Spleen (tissue), 13 donors: ENCODE measurements at places on chromosomes 4 and X. TPM values are rescaled to one million over a fixed set of nuclear protein-coding genes. Genes with fewer than 3 reads are reported as not detected.

DNA sequence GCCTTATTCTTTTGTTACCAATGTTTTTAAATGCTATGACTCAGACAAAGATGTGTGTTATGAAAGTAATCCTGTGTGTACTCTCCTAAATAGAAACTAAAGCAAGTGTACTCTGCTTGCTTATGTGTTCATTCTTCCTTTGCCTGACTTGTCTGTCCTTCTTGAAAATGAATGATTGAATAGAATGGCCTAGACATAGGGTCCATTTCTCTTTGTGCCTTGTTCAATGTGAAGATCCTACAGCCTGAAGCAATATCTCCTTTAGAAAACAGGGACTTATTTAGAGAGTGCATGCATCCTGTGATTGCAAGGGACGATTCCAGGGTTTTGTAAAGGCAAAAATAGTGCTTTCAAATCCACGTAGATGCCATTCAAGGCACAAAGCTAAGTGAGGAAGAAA is 343.6 kb upstream of the TACR3 start:
- DNase-seq, result no peak

DNA sequence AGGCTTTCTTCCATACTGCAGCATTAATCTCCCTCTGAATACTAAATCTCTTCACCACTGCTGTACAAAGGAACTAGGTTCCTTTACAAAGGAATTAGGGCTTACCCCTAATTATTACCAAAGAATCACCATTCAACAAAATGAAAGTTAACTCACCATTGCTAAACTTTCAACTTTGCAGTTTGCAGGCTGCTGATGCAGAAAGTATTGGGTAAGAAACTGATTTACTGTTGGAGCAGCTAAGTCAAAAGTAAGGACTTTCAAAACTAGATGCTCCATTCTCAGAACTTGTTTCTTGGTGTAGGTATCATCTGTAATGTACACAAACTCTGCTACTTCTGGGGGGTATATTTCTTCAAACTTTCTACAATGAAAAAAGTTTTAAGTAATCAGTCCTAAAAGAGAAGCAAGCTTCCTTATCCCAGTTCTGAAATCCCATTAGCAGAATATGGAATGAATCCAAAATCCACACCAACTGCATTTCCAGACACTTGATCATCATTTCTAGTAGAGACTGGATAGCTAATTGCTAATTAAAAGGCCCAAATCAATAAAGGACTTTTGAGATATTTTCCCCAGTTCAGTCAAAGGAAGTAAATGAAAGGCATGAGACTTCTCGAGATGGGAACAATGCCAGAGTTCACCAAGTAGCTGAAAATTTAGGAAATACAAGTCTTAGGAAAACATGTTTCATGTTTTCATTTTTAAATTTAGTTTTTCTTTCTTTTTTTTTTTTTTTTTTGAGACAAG is 4.3 kb downstream of the CCNA2 start:
- no peak for DNase-seq

GRCh38 chrX:122622795-122623194 is 561.3 kb upstream of the GRIA3 start:
- DNase-seq, result no peak

- no peak for DNase-seq
Observed at GRCh38 chr4:188032170-188032569, 36.6 kb downstream of the ZFP42 start.

- no peak for DNase-seq
Observed at GRCh38 chr4:155787113-155787710, 28.4 kb downstream of the GUCY1B1 start.

- no peak for DNase-seq
Observed at GRCh38 chrX:19949340-19949739, 41.5 kb downstream of the BCLAF3 start.

DNA sequence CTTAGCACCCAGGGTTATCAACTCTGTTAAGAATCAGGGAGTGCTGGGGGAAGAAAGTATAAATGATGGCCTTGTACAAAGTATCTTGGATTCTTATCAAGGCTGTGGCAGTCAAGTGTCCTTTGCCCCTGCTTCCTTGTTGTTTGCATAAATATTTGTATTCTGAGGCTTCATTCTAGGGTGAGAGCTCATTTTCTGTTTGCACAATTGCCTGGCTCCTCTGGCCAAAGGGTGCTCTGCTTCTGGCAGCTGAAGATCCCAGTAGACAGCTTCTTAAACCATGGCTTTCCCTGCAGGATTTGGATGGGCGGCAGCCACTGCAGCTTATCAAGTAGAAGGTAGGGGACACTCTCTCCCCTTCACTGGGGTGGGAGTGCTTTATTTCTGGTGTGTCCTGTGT is at the start of gene GBA3:
Gene GBA3, plus strand, starts transcription at position 202 of the 400 bp plus-strand sequence.
- DNase-seq, result no peak

GRCh38 chr4:68152411-68152810 is 22.7 kb upstream of the TMPRSS11F start:
- DNase-seq, result no peak

DNA sequence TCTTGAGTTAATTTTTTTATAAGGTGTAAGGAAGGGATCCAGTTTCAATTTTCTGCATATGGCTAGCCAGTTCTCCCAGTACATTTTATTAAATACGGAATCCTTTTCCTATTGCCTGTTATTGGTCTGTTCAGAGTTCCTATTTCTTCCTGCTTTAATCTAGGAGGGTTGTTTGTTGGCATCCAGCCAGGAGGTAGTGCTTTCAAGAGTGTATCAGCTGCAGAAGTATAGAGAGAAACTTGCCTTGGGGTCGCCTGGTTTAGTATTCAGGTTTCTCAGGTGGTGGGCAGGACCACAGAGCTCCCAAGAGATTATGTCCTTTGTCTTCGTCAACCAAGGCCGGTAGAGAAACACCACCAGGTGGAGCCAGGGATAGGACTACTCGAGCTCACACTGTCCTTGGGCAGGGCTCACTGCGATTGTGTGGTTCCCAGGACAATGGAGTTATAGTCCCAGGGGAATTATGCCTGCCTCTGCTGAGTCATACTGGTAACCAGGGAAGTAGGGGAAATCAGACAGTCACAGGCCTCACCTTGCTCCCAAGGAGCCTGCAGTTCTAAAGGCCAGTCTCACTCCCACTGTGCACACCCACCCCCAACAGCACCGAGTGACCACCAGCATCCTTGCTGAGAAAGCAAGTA is 168.1 kb downstream of the VSIG4 start:
- DNase-seq, result no peak

- no peak for DNase-seq
Observed at GRCh38 chr4:81627590-81627989, 155.9 kb upstream of the RASGEF1B start.

GRCh38 chr4:58553679-58554078 is 1443.5 kb upstream of the IGFBP7 start:
- DNase-seq, result no peak

GRCh38 chr4:182928061-182928460 is 10.9 kb upstream of the DCTD start:
- no peak for DNase-seq

DNA sequence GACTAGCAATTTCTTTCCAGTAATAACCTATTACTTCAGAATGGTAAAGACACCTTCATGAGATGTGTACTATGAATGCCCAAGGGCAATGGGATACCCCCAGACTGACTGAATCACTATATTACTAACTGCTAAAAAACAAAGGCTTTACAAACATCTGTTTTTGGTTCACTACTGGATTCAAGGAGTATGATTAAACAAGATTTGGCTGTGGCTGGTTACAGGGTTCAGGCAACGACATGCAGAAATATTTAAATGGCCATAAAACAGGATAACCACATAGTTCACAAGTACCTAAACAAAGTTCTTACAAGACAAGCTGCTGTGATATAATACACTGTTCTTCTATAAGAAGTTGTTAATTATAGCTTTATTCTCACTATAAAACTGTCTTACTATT is 128.2 kb downstream of the FRYL start:
- no peak for DNase-seq

DNA sequence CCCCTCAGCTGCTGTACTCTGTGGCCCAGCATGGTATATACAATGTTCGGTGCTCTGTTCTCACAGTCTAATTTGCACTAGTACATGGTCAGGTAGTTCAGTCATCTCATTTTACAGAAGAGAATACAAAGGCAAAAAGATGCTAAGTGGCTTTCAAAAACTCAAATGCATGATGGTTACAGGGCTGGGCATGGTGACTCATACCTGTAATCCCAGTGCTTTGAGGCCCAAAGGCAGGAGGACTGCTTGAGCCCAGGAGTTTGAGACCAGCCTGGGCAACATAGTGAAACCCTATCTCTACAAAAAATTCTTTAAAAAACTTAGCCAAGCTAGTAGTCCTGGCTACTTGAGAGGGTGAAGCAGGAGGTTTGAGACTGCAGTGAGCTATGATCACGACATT is 210.5 kb upstream of the KIT start:
- DNase-seq, result no peak

- no peak for DNase-seq
Observed at GRCh38 chr4:100796332-100796731, 278.5 kb upstream of the EMCN start.

DNA sequence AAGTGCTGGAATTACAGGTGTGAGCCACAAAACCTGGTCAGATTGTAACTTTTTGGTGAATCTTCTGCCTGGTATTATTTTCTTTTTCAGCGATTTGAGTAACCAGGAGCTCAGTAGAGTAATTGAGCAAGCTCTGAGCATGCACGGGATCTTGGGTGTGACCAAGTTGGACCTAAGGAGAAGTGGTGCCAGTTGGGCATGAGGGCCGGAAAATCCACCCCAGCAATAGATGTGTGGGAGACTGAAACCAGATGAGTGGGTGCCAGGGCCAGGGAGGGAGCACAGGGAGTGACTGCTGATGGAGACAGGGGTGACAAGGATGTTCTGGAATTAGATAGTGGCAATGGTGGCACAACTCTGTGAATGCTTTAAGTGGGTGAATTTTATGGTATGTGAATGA is 3.7 kb upstream of the CCNQ start:
- peak; percentile 47 for DNase-seq

GRCh38 chr4:101066626-101067170 is 280.6 kb downstream of the PPP3CA start:
- no peak for DNase-seq

DNA sequence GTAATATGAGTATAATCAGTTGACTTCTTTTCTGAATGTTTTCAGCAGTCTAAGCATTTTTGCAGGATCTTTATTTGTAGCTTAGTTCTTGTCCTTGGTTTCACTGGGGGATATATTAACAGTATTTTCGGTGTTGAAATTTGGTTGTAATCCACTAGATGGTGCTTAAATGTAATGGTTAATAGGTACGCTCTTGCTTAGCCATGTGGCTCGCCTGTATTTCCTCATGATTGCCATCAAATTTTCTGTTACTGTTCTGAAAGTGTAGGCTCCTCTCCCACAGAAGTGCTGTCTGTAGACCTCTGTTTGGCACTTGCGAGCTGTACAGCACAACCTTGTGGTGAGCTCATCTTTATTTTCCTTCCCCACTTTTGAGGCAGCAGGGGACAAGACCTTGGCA is 3.9 kb upstream of the FAAH2 start:
- DNase-seq, result no peak

DNA sequence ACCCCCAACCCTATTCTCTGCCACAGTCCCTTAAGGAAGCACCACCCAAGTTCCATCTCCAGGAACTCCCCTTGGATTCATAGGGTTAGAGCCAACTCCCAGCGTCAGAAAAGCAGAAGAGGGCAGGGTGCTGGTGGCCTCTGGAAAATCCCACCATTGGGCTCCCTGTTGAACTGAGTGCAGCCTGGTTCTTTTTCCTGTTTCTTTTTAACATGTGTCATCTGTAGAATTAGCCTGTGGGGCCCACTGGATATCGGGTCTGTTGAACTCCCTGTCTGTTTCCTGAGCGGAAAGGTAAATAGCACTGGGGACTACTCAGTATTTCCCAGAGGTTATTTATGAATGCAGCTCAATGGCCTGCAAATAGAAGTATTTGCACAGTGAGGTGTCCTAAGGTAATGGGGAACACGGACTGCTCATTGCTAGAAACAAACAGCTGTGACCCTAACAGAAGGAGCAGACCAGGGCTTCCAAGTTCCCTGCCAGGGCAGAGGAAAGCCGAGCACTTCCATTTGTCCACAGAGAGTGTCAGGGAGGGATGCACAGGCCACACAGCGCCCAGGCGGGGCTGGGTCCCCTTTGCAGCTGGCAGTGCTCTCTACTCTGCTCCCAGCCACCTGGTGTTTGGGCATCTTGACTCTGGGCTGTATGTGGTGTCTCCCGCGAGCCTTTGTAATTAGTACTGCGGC is 102.6 kb downstream of the FHDC1 start:
- DNase-seq, result no peak

DNA sequence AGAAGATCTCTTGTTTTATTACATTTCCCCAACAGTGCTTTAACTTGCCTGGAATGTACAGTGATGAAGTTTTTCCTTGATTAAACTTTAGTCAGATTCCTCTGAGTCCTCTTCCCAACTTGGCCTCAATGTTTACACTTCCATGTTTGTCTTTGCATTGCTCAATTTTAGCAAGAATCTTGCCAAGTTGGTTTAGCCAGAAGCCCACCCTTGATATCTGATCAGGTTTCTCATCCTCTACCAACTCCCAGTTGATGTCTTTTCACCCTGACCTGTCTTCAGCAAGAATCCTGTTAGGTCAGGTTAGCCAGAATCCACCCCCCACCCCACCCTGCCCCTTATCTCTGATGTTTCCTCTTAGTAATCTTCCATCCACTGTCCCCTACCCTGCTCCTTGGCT is 120.9 kb downstream of the MBNL3 start:
- DNase-seq, result no peak

DNA sequence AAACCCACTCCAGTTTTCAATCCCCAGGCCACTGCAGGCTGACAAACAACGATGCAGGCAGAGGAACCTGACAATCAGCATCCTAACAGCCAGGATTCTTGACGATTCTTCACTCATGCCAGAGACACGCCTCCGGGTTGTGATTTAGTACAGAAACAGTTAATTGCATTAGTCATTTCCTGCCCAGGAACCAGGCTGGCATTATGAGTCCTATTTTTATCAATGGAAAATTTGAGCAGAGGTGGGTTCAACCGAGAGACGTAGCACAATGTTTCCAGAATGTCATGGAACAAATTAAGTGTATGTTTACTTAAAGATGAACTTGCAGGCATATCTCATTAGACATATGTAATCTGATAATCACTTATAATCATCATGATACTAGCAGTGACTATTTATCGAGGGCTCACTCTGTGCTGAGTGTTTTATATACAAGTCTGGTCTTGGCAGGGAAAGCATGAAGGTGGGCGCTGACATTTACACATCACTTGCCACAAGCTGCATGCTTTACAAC is 159.7 kb downstream of the NSUN7 start:
- DNase-seq, result no peak

GRCh38 chr4:112652216-112652615 is 15.3 kb downstream of the LARP7 start:
- DNase-seq, result no peak

- no peak for DNase-seq
Observed at GRCh38 chrX:118614150-118614549, 113.3 kb upstream of the IL13RA1 start.

MAGEA2B gene
- not detected for total RNA-seq

INPP4B gene
- 29.3 TPM for total RNA-seq

HMX1 gene
- not detected for total RNA-seq

AIMP1 gene
- total RNA-seq, result 18.4 TPM

HOPX gene
- 8.1 TPM for total RNA-seq

PASD1 gene
- not detected for total RNA-seq

PNMA6F gene
- total RNA-seq, result not detected

BEX1 gene
- total RNA-seq, result 2.5 TPM

MGAT4D gene
- total RNA-seq, result not detected

POU3F4 gene
- not detected for total RNA-seq

CABS1 gene
- not detected for total RNA-seq
